ENCODE measurements at places on chromosomes 5 and 9.

- DNase-seq: no peak
These were observed 163.8 kb downstream of the SYK start for GRCh38 chr9:90965226-90966030.

- no peak for DNase-seq
These were observed 29.5 kb downstream of the C5orf15 start for GRCh38 chr5:133938929-133939328.

DNA sequence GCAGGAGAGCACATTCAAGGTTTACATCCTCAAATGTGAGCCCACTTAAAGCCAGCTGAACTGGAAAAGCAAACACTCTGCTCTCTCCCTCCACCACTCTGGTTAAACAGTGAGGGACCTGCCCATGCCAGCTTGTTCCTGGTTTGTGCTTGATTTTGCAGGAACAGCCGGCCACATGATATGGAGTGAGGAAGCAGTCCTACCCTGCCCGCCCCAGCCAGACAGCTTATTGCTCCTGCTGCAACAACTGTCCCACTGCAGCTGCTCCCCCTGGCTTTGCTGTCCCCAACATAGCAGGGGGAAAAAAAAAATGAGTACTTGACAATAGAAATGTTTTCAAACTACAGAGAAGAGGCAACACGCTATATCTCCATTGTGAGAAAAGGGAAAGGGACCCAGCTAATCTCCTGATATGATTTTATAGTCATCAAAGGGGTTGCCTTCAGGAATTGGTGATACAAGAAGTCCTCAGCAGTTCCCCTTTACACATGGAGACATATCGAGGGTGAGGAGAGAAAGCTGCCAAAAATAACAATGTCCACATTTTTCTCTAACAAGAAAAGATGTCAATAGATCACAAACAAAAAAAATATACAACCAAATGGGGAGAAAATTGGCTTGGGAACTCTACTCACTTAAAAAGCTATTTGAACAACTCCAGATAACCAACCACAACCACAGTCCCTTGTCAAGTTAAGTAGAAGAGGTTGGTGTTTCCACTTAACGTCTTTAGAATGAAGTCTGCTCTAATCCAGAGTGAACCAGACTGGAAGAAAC, 4.6 kb downstream of the MYO10 start:
- no peak for DNase-seq

DNA sequence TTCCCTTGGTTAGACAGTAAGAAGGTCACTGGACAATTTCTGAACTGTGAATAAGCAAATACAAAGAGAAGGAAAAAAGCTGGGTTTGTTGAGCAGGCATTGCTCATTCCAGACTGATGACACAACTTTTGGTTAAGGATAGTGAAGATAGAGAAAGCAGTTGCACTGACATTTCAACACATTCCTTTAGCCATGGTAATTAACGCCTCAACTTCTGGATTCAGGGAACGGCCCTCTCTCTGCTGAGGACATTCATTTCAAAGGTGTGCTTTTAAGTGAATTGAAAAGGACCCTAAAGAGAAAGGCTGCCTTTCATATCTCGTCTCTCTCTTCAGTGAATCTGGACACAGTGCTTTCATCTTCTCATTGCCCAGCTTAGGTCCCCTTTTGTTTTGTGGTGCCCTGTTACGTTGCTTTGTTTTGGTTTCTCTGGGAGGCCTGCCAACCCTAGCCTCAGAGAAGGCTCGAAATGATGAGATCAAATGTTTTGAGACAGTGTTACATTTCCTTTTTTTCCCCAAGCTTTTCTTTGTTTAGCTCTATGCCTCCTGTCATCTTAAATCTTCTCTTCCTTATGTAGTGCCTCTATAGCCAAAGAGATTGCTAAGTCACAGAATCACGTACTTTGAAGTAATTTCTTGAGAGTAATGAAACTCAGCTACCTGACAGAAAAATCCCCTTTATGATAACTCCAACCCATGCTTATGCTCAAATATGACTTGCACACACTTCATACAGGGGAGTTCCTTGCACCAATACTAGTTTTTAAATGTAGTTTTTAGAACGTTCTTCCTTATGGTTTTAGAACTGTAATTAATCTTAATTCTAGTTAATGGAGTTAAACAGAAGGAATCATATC, 94.4 kb upstream of the IFNE start:
- DNase-seq: no peak

GRCh38 chr5:132279801-132280200, 14.4 kb upstream of the SLC22A4 start:
- DNase-seq: no peak

- no peak for DNase-seq
These were observed 107.5 kb downstream of the CWC27 start for GRCh38 chr5:64876203-64876602.

DNA sequence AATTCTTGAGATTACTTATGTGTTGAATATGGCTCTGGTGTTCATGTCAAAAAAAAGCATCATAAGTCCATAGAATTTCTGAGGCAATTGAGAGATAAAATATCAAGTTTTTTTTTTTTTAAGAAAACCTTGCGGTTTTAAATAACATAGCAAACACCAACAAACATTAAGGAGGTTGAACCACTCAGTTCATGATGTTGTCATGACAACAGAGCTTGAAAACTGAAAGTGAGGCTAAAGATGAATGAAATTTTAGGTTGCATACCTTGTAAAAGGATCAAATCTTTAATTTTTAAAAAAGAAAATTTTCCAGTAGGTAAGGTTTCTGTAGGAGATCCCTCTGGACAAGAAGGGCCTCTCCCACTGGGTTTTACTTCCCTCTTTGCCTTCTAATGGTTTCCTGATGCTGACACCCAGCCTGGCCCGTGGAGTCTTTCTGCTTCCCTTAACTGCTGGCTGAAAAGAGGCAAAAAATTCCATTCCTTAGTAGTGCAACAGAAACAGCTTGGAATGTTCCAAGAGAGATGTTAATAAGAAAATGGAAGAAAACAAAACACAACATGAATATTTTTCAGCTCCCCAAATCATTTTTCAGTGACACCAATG, 60.0 kb upstream of the FER start:
- no peak for DNase-seq

- DNase-seq: no peak
These were observed 28.8 kb downstream of the C5 start for GRCh38 chr9:121021301-121021700.

DNA sequence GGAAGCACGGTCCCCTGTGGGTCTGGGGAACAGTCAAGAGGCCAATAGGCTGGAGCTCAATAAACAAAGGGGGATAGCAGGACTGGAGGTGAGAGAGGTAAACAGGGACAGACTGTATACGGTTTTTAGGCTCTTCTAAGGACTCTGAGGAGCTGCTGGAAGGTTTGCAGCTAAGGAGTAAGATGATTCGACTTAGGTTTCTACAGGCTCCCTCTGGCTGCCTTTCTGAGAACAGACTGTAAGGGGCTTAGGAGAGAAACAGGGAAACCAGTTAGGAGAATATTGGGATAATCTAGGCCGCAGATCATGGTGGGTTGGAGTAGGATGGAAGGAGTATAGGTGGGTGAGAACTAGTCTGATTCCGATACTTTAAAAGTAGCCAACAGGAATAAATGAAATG, 10.4 kb downstream of the CDK5RAP2 start:
- no peak for DNase-seq

GRCh38 chr9:127058011-127058644, 64.3 kb downstream of the ANGPTL2 start:
- DNase-seq: no peak

DNA sequence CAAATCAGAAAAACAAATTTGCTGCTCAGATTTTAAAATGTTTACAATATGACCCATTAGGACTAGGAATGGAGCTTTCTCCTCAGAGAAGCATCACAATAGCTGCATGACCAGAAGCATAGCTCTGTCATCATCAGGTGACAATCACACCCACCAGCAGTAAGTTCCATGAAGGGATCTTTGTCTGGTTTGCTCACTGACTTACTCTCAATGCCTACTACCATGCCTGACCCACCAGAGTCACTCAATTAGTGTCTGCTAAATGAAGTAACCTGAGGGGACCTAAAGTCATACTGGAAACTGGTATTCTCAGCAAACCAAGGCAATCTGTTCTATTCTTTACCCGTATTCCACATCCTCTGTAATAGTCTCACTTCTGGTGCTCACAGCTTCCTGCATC, 7.7 kb downstream of the ERMP1 start:
- no peak for DNase-seq

DNA sequence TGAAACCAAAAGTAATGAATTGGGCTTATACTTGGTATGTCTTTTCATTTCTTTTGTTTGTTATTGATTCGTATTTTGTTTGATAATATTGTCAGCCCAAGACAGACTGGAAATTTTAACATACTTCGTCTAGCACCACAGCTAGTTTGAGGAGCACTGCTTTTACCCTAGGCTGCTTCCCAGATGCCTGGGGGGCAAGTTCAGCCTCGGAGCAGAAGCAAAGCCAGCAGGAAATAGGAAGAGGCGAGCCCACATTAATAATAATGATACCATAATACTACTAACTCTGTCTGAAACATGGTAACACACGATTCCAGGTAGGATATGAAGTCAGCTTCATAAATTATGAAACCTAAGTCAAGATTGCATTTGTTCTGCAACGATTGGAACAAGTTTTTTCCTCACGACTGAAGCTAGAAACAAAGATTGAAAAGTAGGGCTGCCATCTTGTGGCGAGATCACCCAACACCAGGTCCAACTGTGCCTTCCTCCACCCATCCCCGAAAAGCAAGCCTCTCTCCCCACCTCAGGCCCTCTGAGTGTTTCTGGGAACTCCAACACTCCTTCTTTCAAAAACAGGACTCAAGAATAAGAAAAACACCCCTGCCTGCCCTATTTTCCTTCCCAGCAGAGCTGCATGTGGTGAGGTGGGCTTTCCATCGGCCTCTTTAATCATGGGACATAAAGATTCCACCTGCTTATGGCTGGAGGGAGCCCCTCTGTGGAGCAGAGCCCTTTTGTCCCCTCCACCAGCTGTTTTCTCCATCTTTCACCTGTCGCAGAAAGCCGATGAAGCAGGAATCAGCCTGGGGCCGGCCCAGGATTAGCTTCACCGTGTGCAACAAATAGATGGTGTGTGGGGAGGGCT, 236.4 kb downstream of the CAAP1 start:
- DNase-seq: peak; percentile 44

DNA sequence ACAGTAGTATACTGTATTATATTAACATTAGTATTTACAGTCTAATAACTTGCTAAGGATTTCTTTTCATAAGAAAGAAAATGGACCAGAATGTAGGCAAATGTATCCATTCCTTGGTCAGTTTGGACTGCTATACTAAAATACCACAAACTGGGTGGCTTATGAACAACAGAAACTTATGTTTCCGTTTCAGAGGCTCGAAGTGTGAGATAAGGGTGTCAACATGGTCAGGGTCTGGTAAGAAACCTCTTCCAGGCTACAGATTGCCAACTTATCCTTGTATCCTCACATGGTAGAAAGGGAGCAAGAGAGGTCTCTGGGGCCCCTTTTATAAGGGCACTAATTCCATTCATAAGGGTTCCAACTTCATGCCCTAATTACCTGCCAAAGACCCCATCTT, 9.2 kb upstream of the ESM1 start:
- DNase-seq: no peak

GRCh38 chr5:73121119-73121463, 716 bp downstream of the TMEM171 start:
- DNase-seq: no peak

GRCh38 chr5:85760519-85760918, 857.2 kb upstream of the COX7C start:
- DNase-seq: no peak

DNA sequence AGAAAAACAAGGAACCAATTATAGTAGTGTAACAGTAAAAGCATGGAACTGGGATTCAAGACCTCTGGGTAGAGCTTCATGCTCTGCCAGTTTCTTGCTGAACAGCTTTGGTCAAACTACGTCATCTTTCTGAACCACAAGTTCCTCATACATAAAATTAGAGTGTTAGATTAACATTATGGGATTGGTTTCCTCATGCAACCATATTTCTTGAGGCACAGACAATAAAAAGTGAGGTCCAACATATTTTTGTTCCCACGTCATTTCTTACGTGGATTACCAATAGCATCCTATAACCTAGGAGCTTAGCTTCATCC, 354.8 kb downstream of the TMEM232 start:
- no peak for DNase-seq

DNA sequence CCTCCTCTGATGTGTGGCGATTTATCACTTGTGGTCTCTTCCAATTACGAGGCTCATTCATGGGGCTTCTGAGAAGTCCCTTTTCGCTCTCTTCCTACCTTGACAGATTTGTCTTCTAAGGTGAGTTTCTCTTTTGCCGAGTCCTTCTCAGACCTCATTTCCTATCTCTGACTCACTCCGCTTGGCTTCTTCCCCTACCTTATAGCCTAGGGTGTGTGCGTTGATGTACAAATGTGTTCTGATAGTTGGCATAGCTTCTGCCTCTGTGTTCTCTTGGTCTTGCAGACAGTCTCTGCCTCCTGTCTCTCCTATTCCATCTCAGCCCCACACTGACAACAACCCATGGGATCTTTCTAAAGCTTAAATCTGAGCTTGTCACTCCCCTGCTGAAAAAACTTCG, 56.9 kb upstream of the SHB start:
- no peak for DNase-seq

DNA sequence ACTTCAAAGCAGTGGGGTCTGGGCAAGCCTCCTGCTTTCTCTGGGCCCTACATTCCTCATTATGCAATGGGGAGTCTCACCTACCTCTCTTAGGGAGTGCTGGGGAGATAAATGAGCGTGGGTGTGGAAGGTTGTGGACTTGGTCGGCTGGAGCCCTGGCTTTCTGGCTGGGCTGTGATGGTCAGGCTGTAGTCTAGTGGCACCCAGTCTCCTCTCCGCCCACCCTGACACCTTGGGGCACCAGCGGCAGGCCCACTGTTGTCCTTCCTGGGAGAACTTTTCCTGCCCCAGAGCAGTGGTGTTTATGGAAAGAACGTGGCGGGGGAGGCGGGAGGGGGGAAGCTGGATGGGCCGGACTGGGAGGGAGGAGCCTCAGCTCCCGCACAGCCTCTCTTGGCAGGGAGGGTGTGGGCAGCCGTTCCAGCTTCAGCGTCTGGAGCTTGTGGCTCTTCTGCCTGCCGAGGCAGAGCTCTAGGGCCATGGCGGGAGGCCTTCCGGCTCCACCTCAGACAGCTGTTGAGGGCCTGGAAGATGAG, 4.1 kb downstream of the PTGS1 start:
- no peak for DNase-seq

DNA sequence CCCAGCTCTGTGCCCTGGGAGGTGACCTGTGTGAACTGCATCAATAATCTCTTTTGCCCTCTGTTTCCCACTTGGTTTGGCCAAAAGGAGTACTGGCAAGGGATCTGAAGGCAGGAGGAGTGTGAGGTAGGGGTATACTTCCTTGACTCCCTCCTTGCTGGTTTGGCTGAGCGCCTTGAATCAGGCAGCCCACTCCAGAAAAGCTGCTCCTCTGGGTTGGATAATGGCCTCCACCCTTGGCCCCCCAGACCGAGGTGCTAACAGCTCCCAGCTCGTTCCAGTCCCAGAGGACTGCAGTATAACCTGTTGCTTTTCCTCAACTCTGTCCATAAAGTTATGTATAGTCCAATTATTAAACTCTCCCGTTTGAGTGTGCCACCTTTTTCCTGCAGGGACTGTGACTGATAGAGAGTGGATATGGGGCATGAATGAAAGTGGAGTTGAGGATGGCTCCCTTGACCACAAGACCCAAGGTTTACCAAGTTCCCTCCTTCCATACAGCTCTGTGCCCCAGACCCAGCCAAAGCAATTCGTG, 88.2 kb upstream of the HAND1 start:
- DNase-seq: no peak
